Putamen (tissue), 1 donor: ENCODE measurements at places on chromosomes 16 and 17.
A peak's percentile ranks its signal among the peaks of the same experiment; 100 is the strongest.

DNA sequence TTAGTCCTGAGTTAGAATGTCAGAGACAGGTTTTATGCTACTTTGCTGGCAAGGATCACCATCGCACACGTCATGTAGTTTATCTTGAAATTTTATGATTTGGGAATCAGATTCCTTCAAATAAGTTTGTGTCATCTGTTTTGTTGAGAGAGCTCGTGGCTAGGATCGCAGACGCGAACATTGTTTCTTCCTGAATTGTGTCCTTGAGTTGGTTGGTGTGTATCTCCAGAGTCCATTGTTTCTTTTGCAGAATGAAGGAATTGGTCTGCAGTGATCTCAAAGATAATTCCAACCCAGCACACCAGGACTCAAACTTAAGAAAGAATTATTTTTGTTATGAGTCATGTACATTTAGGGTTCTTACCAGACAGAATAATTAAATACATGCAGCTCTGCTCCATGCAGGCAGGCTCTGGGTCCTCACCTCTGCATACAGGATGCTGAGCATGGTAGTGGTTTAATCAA is 51.6 kb downstream of the PRKCA start:
- DNase-seq, result no peak

DNA sequence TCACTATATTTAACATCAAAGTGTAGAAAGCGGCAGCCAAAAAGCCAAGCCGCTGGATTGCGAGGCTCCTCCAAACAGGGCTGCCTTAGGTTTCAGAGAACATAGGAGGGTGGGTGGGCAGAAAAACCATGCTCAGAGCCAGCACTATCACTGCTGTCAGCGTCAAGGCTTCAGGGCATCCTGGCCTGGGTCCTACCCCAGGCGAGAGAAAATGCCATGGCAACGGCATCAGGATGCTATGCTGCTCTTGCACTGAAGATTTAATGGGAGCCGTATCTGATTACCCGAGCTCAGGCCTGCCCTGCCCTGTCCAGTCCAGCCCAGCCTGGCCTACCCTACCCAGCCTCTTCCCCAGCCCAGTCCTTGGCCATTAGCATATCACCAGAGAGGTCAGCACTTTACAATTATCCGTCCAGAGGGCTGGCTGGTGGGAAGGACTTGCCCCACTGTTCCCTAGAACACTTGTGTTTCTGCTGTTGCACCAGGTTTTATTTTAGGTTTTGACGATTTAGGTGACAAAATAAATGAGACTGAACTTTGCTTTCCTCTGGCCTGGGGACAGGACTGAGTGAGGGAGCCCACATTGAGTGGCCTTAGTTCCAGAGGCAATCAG is 61.1 kb downstream of the TOM1L2 start:
- DNase-seq, result no peak

GRCh38 chr17:1137465-1137894 is 42.3 kb downstream of the ABR start:
- DNase-seq, result no peak

DNA sequence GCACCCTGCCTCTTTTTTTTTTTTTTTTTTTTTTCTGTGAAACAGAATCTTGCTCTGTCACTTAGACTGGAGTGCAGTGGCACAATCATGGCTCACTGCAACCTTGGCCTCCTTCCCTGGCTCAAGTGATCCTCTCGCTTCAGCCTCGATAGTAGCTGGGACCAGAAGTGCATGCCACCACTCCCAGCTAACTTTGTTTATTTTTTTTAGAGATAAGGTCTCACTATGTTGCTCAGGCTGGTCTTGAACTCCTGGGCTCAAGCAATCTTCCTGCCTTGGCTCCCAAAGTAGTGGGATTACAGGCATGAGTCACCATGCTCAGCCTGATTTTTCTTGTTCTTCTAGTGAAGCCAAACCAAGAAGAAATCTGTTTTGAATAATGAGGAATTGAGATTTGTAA is 25.0 kb downstream of the CDK12 start:
- DNase-seq, result no peak

DNA sequence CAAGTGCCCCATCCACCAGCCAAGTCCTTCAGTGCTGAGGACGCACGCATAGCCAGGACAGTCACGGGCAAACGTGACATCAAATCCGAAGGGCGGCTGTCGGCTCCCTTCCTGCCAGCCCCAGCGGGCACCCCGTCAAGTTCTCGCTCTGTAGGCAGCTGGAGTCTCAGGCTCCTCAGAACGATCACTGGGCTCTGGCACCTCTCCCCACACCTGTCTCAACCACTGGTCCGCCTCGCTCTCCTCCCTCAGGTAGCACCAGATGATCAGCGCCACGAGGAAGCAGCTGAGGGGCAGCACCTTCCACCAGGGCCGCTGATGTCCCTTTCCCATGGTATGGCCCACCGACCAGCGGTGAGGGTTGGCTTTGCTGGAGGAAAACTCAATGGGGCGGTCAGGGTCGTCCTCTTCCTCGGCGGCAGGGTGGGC is 422 bp downstream of the UQCC4 start:
- DNase-seq, result no peak

DNA sequence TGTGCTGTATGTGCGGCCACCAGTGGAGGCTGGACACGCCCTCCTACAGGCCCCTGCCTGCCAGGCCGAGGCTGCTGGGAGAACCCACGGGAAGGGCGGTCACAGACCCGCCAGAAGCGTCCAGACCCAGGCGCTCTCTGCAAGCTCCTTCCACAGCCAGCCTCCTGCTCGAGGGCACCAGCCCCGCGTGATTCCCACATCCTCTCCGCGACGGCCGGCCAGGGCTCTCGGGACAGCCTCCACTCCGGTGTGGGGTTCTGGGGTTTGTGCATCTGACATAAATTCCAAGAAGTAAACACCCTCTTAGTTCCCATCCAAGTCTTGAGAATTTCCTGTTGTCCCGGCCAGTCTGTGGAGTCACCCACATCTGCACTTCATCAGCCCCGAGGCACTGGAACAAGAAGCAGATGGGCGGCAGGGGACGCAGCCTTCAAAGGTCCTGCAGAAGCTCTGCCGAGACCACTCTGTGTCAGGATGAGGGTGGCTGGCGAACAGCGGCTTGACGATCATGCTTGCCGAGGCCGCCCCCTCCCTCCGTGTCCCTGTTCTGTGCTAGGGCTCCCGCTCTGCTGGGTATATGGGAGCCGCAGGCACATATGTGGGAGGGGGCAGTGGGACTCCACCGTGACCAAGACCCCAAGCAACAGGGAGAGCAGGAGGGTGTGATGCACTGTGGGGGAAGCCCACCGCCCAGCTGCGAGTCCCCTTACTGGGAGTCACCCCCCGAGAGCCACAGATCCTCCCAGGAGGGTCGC is 2.4 kb upstream of the TMEM204 start:
- no peak for DNase-seq

GRCh38 chr17:43662413-43663141 is 855 bp upstream of the MEOX1 start:
- DNase-seq, result no peak

GRCh38 chr17:67107811-67108775 is 63.7 kb downstream of the CACNG1 start:
- no peak for DNase-seq

- no peak for DNase-seq
These were observed 9.5 kb upstream of the NDEL1 start for GRCh38 chr17:8426094-8426720.

- DNase-seq, result no peak
These were observed 14.2 kb upstream of the SEC14L1 start for GRCh38 chr17:77126519-77126918.

GRCh38 chr17:29885031-29885640 is 44.9 kb downstream of the SSH2 start:
- no peak for DNase-seq

- peak; percentile 75 for DNase-seq
These were observed 20.2 kb downstream of the NGFR start for GRCh38 chr17:49515196-49515770.

DNA sequence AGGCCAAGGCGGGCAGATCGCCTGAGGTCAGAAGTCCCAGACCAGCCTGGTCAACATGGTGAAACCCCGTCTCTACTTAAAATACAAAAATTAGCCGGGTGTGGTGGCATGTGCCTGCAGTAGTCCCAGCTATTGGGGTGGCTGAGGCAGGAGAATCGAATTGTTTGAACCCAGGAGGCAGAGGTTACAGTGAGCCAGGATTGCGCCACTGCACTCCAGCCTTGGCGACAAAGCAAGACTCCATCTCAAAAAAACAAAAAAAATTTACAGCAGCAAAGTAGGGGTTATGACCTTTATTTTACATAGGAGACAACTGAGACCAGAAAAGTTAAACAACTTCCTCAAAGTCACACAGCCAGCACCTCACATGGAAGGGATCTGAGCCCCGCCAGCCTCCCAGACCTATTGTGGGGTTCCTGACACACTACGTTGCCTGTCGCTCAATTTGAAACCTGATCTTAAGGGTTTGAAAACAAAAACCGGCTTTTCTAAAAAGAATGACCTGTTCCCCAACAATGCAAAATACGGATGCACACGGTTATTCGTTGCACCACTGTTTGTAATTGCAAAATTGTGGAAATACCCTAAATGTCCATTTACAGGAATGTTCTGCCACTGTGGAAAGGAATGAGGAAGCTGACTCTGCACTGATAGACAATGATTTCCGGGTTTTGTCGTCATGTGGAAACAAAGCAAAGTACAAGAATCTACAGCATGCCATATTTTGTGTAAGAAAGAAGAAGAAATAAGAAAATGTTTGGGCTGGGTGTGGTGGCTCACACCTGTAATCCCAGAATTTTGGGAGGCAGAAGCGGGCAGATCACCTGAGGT is 77.2 kb downstream of the CNGB1 start:
- no peak for DNase-seq

GRCh38 chr16:9302072-9302471 is 210.6 kb downstream of the HAPSTR1 start:
- DNase-seq, result no peak

DNA sequence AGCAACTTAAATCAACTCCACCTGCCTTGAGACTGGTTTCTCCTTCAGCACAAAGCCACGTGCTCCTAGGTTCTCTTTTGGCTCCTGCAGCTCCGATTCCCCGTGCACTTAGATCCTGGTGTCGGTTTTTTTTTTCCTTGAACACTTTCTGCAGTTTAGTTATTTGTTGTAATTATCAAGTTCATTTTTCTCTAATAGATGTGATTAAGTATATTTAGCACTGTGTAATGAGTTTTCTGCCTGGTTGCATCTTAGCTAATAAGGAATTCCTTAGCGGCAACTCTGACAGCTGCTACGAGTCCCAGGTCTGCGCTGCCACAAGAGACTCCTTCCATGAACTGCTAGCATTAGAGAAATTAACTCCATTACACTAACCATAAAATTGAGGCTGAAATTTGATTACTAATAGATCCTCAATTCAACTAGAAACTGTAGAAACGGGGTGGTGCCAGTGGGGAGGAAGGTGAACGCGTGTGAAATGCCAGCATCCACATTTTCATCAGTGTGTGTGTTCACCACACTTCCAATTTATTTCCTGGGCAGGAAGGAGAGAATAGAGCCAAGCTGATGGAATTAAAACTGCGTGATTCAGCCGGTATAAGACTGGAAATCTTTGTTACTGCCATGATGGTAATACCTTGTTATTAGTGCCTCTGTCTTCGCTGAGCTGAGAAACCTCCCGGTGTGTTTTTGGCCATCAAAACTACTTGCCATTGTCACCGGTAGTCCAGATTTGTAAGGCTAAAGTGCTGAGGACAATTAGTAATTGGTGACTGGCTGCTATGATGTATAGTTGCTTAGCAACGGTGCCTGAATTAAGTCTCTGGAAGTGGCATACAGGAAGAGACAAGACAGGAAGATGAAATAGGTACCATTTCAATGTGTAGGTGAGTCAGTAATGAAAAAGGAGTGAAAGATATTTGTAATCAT is 232.4 kb downstream of the IRX3 start:
- no peak for DNase-seq

- no peak for DNase-seq
These were observed 358.2 kb downstream of the KIF2B start for GRCh38 chr17:54180950-54181349.

GRCh38 chr16:19228052-19228451 is 57.5 kb upstream of the CLEC19A start:
- no peak for DNase-seq

DNA sequence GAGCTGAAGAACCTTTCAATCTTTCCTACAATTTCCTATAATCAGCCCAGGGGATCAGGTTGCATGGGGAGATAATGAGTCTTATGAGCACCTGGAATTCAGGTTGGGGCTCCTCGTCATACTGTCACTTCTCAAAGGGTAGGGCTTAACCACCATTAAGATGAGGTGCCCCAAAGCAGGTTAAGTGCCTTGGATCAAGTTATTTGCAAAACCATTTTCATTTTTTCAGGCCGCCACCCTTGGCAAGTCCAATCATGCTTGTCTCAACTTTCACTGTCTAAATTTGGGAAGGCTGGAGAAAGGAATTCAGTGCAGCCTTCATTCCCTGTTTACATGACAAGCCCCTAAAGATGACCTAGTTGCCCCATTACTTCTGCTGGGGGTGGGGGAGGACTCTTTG is 44.9 kb upstream of the TANGO6 start:
- DNase-seq, result no peak

GRCh38 chr17:68152161-68152571 is 95.7 kb upstream of the AMZ2 start:
- DNase-seq, result no peak

- no peak for DNase-seq
These were observed 100.9 kb upstream of the MON1B start for GRCh38 chr16:77090062-77090461.

DNA sequence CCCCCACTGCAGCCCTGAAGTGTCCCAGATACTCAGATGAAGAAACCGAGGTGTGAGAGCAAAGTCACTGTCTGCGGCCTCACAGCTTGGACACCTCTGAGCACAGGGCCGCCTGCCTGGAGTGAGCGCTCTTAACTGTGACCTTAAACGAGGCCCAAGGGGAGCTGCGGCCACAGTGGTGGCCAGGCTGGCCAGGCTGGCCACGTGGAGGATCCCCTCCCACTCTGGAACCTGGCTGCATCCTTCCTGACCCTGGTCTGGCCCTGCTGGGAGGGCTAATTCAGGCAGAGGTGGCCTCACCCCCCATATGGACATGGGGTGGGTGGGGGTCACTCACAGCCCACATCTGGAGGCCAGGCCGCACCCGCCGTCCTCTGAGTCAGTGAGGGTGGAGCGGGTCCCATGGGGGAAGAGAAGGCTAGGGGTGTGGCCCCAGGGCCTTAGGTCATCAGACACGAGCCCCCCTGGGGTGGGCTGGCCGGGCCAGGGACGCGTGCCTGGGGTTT is 6.6 kb downstream of the VASN start:
- DNase-seq, result no peak

DNA sequence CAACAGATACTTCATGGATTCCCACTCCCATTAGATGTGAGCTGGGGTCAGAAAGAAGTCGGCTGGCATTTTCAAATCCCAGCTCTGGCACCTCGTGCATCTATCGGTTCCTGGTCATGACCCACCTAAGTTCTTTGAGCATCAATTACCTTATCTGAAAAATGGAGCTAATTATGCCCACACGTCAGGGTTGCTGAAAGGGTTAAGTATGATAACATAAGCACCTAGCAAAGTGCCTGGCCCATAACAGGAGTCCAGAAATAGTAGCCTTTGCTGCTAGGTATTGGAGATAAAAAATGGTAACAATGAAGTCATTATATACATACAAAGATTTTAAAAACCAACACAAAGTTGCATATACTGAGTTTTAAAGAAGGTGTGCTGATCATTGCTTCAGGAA is 14.1 kb upstream of the GNA13 start:
- no peak for DNase-seq
